Kidney epithelial cell (primary cell): ENCODE measurements at places on chromosomes 13 and 19. TPM values are rescaled to one million over a fixed set of nuclear protein-coding genes. Genes with fewer than 3 reads are reported as not detected.
A peak's percentile ranks its signal among the peaks of the same experiment; 100 is the strongest.

DNA sequence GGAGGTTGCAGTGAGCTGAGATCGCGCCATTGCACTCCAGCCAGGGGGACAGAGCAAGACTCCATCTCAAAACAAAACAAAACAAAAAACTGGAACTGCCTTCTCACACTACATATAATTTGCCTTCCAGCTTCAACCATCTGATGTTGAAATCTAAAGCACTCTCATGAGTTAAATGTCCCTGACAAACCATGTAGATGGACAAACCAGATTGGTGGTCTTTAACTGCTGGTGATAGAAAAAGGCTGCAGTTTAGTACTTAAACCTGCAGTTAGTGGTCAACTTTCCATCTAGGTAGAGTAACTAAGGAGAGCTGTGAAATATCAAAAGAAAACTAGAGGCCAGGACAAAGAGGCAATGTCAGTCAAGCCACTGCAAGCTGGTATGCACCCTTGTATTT, 5.8 kb upstream of the C19orf84 start:
- DNase-seq, result no peak

The CACNA1A gene
- total RNA-seq, result 0.29 and 0.41 TPM in 2 replicates

DNA sequence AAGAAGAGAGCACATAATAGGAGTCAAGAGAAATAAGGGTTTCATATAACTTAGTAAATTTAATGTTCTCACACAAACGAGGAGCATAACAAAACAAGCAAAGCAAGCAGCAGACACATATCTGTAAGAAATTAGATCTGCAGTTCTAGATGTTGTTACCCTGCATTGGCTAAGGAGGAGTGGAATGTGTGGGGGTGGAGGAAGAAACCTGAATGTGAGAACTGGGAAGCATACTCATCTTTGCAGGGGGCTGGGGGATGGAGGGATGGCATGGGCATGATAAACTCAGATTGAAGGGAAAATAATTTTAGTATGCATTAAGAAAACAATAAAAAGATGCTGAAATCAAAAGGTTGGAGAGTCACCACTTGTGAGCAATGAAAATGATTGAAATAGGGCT, 255.0 kb downstream of the LIG4 start:
- DNase-seq, result no peak

DNA sequence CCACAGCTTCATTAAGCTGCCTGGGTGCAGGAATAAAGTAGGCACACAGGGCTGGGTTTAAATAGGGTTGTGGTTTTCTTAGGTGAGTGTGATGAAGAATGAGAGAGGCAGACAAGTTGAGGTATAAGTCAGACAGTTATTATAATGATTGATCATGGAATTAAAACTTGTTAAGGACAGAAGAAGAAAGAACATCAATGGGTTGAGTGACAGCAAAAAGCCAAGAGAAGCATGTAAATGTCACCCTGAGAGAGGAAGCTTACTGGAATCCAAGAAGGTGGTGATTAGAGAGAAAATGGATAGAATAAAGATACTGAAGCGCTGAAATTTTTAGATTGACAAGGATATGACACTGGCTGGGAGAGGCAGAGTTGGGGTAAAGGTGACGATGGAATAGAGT, 325.2 kb upstream of the SLITRK1 start:
- no peak for DNase-seq

The TJP3 gene
- 1.7 and 7.8 TPM in 2 replicates for total RNA-seq

DNA sequence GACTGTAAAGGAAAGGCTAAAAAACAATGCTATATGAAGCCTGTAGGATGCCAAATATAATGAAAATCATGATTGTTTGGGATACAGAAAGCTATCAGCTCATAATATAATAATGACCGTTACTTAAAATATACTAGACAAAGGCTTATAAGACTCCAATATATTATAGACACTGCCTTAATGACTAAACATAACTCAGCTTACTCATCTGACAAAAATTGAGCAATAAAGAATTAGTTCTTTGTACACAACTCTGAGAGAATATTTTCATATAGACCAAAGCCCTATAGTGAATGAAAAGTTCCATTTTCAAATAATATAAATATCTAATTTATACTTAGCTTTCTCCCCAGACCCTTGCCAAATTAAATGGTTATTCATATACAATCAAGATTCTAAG, 283.3 kb downstream of the DIAPH3 start:
- no peak for DNase-seq

DNA sequence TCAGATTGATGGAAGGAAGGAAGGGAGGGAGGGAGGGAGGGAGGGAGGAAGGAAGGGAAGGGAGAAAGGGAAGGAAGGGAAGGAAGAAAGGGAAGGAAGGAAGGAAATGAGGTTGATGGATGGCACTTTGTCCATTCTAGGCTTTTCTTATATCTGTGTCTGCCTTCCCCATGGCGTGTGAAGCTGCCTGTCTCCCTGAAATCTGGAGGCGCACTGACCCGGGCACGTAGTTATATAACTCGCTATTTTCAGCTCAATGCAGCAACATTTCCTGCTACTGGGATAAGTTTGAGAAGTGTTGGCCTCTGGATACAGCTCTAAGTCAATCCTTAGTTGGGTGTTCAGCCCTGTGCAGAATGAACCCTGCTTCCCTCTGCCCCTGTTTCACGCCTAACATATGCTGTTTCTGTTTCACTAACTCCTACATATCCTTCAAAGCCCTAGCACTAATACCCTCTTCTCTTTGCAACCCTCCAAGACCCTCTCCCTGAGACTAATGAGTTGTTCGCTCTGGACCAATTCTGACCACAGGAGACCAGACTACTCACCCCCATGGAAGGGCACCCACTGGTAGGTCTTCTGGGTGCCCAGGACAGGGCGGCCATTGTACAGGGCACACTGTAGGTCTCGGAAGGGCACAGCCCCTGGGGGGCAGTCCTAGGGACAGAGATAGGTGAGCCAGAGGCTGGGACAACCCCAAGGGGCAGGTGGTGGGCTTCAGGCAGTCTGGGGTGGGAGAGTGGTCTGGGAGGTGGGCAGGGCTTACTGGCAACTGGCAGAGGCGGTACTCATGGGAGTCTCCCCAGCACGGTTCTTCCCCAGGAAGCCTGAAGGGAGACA, 3.0 kb downstream of the ADAMTSL5 start:
- DNase-seq, result no peak

The WDR88 gene
- total RNA-seq, result not detected in 2 replicates

DNA sequence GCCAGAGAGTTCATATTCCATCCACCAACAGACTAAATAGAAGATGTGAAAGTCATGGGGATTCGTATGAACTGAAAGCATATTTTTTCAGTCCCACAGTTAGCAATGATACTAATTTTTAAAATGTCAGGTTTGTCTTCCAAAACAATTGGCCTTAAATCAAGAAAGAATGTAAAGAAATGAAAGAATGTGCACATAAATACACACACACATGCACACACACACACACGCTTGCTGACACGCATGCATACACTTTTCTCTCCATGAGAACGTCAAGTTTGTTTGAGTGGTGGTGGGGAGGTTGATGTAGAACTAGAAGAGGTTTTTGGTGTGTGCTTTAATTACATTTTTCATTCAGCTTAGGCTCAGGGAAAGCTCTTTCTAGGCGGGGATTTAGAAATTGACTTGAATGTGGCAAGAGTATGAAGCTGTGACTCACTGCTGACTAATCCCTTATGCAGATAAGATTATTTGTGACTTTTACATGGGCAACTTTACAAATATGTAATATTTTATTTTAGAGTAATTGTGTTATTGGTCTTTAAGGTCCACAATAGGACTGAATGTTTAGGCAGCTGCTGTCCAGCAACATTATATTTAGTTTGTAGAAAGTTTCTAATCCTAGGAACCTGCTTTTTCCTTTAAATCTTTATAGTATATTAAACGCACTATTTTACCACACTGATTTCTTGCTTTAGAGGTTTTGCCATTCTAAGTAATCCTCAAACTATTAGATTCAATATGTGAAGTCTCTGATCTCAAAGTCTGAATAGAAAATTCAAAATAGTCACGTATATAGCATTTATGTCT, 18.8 kb downstream of the FLT1 start:
- peak; percentile 21 for DNase-seq

GRCh38 chr13:23643338-23644125, 73.3 kb downstream of the TNFRSF19 start:
- DNase-seq, result no peak

GRCh38 chr13:74860789-74861188, 621.2 kb downstream of the TBC1D4 start:
- DNase-seq, result no peak

DNA sequence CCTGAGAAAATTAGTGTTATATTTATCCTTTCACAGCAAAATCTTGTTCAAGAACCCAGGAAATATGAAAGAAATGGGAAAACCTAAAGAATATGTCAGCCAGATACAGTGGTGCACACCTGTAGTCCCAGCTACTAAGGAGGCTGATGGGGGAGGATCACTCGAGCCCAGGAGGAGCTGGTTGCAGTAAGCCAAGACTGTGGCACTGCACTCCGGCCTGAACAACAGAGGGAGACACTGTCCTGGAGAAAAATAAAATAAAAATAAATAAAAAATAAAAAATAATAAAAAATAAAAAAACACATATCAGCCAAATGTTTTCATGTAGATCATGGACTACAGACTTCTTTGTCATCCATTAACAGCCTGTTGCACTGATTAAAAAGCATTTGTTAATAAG, 244.8 kb upstream of the KLHL1 start:
- DNase-seq, result no peak

The KLK2 gene
- total RNA-seq, result 0.96 TPM in 1 of 2 replicates, not detected in the other

The SLC27A1 gene
- total RNA-seq, result 5.7 and 9.1 TPM in 2 replicates

DNA sequence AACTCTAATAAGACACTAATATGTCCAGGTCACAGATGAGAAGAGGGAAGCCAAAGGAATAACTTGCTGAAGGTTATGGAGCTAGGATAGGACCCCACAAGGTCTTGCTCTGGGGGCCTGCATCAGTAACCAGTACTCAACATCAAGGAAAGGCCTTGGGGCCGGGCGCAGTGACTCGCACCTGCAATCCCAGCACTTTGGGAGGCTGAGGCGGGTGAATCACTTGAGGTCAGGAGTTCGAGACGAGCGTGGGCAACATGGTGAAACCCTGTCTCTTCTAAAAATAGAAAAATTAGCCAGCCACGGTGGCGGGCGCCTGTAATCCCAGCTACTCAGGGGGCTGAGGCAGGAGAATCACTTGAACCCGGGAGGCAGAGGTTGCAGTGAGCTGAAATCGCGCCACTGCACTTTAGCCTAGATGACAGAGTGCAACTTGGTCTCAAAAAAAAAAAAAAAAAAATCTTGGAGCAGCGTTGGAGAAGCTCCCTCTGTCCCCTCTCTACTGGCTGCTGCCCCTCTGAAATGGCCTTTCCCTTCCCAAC, 1.8 kb downstream of the LONP1 start:
- no peak for DNase-seq

DNA sequence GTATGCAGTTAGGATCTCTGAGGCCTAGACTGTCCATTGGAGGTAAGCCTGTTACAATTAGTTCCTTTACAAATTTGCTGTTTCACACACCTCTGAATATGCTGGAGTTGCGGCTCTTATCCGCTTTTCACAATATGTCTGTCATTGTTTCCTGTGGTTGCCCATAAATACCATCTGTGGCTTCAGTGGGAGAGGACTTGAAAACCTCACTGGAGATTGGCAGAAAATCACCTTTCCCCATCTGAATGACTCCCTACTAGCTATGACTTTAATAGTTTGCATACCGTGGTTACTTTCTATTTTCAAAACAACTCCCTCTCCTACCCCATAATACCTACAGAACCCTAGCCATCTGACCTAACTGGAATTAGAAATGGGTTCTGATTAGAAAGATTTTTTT, 454.3 kb downstream of the PCDH17 start:
- peak; percentile 29 for DNase-seq

- DNase-seq, result no peak
Measured at GRCh38 chr19:13951043-13951442, 1.3 kb upstream of the DCAF15 start.

The LMTK3 gene
- total RNA-seq, result 2.3 and 2.9 TPM in 2 replicates

DNA sequence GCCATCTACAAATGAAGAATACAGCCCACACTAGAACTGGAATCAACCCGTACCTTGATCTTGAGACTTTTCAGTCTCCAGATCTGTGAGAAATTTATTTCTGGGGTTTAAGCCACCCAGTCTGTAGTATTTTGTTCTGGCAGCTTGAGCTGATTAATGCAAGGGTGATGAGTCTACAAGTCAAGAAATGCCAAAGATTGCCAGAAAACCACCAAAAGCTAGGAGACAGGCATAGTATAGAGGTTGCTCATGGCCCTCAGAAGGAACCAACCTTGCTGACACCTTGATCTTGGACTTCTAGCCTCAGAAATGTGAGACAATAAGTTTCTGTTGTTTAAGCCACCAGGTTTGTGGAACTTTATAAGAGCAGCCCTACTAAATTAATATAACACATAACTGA, 428.2 kb upstream of the KLF12 start:
- no peak for DNase-seq

GRCh38 chr13:58191754-58192153, 560.2 kb downstream of the PCDH17 start:
- no peak for DNase-seq

DNA sequence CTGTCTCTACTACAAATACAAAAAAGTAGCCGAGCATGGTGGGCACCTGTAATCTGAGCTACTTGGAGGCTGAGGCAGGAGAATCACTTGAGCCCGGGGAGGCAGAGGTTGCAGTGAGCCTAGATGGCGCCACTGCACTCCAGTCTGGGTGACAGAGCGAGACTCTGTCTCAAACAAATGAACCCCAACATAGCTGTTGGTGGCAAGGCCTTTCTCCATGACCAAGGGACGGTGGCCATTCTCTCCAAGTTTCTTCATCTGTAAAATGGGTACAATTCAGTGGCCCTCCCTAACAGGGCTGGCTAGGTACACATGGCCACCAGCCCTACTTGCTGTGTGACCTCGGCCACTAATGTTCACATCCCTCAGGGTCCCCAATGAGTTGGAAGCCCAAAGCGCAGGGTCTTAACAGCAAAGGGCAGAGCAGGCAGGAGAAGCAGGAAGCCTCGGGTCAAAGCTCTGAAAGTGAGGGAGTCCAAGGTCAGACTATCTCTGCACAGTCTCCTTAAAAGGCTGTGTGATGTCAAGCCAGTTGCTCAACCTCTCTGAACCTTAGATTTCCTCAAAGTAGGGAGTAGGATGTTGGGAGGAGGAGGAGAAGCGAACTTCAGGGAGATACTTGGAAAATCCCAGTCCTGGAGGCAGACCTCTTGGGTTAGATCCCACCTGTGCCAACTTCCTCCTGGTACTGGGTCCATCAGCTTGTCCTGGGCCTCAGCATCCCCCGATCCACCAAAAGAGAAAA, 2.7 kb downstream of the JUND start:
- no peak for DNase-seq
